ENCODE measurements at places on chromosomes 11 and 22.

DNA sequence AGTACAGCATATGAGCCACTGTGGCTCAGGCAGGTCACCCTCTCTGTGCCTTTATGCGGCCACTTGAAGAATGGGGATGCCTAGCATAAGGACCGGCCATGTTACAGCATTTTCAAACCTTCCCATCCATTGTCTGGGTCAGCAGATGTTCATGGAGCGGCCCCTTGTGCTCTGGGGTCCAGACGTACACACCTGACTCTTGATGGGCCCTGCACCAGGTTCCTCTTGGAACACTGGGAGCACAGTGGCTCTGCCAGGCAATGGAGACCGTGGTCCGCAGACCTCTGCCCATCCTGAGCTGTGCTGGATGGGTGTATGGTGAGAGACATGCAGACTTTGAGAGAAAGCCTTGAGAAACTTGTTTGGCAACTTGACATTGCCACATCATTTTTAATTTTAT lies 9.8 kb downstream of the PRDM11 start:
- DNase-seq, result no peak

DNA sequence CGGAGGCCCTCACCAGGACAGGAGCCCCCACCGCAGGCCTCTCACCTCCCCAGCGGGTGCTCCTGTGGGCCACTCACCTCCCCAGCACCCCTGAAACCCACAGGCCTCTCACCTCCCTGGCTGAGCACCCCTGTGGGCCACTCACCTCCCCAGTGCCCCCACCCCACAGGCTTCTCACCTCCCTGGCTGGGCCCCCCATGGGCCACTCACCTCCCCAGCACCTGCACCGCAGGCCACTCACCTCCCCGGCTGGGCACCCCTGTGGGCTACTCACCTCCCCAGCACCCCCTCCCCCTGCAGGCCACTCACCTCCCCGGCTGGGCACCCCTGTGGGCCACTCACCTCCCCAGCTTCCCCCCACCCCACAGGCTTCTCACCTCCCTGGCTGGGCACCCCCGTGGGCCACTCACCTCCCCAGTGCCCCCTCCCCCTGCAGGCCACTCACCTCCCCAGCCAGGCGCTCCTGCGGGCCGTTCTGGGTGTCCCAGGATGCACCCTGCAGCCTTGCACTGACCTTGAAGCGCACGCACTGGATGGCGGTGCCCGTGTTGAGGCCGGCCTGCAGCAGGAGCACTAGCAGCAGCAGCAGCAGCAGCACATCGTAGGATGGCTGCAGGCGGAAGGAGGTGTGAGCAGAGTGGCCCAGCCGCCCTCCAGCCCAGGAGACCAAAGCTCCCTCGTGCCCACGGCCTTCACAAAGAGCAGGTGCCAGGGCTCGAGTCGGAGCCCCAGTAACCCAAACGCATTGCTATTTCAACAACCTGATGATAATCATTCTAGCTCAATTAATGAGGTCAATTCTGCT lies 5.7 kb upstream of the TTLL8 start:
- no peak for DNase-seq

DNA sequence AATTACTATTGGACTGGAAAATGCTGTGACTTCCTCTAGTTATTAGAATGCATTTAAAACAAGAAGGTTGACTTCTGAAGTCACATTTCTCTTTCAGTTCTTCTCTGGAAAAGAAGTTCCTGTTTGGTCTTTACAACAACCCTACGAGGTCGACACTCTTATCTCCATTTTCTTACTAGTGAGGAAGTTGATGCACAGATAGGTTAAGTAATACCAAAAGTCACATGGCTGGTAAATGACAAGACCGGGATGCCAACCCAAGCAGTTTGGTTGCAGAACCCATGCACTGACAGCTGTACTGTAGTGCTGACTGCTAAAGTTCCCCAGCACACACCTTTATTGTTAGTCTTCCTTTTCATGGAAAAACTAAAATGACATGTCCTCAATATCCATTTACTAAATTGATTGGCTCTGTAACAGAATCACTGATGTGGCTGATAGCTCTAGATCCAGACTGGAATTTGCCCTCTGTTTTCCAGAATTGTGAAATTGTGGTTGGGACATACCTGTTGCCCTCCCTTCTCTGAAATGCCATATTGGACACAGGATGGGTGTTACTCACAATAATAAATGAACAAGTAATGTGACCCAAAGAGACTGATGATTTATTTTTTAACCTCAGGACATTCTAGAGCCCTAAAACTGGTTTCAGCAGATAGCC lies 9.4 kb upstream of the TECTA start:
- no peak for DNase-seq

DNA sequence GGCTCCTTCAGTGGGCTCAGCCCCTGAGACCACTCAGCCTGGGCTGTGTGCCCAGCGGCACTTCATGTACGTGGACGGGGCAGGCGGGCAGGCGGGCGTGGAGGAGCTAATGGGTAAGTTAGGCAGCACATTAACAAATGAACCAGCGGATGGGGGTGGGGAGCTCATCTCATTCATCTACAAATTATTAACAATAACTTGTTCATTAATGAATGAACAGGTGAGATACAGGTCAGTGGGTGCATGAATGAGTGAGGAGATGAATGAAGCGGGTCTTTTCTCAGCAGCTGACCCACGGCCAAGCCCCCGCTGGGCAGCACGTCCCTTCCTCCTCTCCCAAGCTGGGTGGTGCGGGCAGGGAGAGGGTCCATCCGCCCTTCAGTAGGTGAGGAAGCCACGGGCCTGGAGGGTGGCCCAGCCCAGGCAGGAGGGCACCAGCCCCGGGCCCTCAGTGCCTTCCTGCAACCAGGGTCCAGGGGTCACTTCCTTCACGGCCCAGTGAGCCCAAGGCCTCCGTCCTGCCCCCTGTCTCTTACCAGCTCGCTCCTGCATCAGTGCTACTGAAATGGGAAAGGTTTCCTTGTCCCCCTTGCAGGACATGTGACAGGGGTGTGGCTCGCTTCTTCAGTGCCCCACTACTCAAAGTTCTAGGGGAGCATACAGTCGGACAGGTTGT lies 60.5 kb upstream of the KCNQ1OT1 start:
- DNase-seq, result no peak

- no peak for DNase-seq
Observed at GRCh38 chr22:39427751-39428596, 28.4 kb downstream of the TAB1 start.

- no peak for DNase-seq
Observed at GRCh38 chr11:80424012-80424695, 983.3 kb upstream of the TENM4 start.

DNA sequence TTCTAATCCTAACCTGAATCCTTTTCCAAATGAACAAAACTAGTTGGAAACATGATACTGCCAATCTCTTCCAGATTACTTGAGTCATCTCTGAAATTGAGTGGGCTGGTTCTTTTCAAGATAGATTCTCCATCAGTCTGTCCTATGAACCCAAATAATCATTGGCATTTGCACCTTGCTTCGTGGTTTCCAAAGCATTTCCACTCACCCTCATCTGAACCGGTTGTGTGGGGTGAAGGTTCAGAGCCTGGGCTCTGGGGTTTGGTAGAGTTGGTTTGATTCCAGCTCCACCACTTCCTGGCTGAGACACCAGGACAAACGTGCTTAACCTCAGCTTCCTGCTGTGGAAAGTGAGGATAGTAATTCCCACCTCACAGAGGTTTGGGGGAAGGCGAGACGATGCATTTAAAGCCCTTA lies 206.4 kb upstream of the E2F8 start:
- DNase-seq, result no peak

GRCh38 chr11:57679396-57679795 lies 11.5 kb downstream of the ZDHHC5 start:
- DNase-seq, result no peak

GRCh38 chr11:67372993-67373647 lies at the start of gene CLCF1:
CLCF1 (minus strand) TSS chr11:67373598; CDS start chr11:67373539, 59 bp downstream.
- peak; percentile 83 for DNase-seq

All from 8988T (cell line).